ENCODE measurements at places on chromosomes 13 and 19.

DNA sequence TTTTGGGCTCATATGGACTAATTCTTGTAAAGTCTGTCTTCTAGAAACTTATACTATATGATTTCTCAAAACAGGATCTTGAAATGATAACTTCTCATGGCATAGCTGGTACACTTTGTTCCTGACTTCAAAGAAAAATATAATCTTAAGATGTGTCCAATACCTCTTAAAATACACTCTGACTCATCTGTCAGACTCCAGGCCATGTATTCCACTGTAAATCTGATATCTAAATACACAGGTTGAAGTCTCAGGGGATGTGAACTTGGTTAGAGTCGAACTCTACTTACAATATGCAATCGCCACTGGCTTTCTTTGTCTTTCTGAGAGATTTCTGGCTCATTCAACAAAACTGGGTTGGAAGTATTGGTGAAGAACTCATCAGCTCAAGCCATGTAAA is 99.8 kb downstream of the LACC1 start:
- DNase-seq, result no peak

GRCh38 chr13:103140001-103140671 is 73.9 kb upstream of the SLC10A2 start:
- DNase-seq, result peak; percentile 55

GRCh38 chr13:43368003-43368402 is 344.6 kb downstream of the DNAJC15 start:
- no peak for DNase-seq

GRCh38 chr13:69980799-69981198 is 126.8 kb upstream of the ATXN8OS start:
- DNase-seq, result no peak

DNA sequence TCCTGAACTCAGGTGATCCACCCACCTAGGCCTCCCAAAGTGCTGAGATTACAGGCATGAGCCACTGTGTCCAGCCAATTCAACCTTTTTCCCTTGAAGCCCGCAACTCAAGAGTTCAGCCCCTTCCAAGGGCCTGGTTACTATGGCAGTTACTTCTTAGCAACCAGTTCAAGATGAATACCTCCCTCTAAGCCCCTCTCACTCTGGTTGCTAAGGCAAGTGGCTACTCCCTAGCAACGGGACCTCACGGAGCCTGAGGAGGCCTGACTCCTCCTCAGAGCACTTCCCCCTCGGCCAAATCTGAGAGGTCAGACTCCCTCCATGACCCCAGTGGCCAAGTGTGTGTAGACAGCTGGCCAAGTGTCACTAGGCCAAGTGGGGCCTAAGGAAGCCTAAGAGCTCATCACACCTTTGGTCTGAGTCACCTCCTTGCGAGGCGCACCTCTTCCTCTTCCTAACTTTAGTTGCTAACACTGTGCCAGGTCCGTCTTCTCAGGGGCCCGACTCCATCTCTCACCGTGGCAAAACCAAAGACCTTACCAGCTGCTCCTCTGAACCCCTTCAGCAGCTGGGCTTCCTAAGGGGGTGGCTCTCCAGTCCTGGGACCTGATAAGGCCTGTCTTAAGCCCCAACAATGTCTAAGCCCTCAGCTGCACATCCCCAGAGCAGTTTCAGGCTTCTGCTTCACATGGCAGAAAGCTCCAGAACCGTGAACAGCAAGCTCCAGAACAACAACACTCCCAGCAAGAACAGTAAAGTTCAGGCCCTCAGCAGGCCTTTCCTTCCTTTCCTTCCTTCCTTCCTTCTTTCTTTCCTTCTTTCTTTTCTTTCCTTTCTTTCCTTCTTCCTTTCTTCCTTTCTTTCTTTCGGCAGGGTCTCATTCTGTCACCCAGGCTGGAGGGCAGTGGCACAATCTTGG is 9.6 kb downstream of the CD37 start:
- DNase-seq, result no peak

- DNase-seq, result no peak
Observed at GRCh38 chr19:30551271-30551670, 179.1 kb downstream of the ZNF536 start.

All from SJCRH30 (cell line).